Caki2 (cell line): ENCODE measurements at places on chromosomes 13 and 19. TPM values are rescaled to one million over a fixed set of nuclear protein-coding genes. Genes with fewer than 3 reads are reported as not detected.

Gene NLRP11
- 0.14 TPM in 1 of 2 replicates, not detected in the other for total RNA-seq

GRCh38 chr19:18847549-18848463, 16.0 kb downstream of the UPF1 start:
- DNase-seq = no peak

GRCh38 chr19:51462681-51463080, 4.4 kb upstream of the SIGLEC8 start:
- DNase-seq = no peak

- peak; percentile 95 for DNase-seq
Measured at GRCh38 chr19:48553676-48554384, 1.9 kb downstream of the SULT2B1 start.

- no peak for DNase-seq
Measured at GRCh38 chr13:84297251-84297650, 415.0 kb upstream of the SLITRK1 start.
